ENCODE measurements at places on chromosomes 5 and 9.

- DNase-seq: no peak
Observed at GRCh38 chr5:124401476-124402143, 344.8 kb downstream of the ZNF608 start.

DNA sequence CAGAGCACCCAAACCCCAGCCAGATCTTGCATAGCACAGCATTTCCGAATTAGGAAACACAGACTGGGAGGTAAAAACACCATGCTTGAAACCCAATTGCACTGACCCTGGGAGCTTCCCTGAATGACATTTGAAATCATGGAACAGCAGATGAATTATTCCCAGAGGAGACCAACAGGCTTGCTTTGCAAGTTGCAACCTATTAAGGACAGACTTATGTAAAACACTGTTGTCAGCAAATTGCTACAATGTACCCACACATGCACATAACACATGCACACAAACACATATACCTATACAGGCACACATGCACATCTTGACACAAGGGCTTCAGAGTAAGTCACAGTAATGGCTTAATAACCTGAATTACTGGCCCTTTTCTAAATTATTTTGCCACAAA, 984.8 kb downstream of the DNAH5 start:
- no peak for DNase-seq

- DNase-seq: no peak
Observed at GRCh38 chr9:130017076-130017475, 25.9 kb downstream of the FNBP1 start.

DNA sequence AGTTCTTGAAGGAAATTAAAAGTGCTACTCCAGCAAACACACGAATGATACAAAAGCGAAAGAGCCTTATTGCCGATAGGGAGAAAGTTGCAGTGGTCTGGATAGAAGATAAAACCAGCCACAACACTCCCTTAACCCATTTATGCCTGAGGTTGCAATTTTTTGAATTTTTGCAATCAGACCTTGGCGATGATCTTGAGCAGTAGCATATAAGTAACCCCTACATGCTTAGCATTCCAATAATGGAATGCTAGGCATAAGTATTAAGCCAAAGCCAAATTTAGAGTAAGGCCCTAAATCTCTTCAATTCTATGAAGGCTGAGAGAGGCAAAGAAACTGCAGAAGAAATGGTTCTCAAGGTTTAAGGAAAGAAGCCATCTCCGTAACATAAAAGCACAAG, 153.5 kb downstream of the SLC28A3 start:
- DNase-seq: no peak

- no peak for DNase-seq
Observed at GRCh38 chr9:134215420-134215698, 51.0 kb upstream of the RNU6ATAC start.

DNA sequence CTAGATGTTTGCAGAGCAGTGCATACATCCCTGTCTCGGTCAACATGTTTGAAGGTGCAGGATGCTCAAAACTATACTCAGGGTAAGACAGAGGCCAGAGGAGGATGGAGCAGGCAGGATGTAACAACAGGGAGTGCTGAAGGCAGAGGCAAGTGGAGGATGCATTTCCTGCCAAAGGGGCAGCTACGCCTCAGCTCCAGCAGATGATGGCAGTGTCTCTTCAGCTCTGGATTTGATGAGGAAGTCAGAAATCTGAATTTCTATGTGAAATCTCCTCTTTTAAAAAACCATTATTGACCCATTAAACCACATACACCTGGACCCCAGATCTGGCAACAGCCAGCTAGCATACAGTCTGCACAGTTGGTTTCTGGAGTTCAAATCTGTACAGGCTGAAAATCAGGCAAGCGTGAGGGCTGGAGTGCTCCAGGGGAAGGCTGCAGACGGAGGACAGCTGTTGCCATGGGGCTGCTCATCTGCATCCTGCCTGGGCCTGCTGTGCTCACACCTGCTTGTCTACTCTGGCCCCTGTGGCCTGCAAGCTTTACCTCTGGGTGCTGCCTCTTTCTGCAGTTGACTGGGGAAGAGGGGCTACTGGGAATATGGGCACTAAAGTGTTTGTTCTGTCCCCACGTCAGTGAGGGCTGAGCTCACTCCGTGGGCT, 152.9 kb upstream of the SLC28A3 start:
- no peak for DNase-seq

DNA sequence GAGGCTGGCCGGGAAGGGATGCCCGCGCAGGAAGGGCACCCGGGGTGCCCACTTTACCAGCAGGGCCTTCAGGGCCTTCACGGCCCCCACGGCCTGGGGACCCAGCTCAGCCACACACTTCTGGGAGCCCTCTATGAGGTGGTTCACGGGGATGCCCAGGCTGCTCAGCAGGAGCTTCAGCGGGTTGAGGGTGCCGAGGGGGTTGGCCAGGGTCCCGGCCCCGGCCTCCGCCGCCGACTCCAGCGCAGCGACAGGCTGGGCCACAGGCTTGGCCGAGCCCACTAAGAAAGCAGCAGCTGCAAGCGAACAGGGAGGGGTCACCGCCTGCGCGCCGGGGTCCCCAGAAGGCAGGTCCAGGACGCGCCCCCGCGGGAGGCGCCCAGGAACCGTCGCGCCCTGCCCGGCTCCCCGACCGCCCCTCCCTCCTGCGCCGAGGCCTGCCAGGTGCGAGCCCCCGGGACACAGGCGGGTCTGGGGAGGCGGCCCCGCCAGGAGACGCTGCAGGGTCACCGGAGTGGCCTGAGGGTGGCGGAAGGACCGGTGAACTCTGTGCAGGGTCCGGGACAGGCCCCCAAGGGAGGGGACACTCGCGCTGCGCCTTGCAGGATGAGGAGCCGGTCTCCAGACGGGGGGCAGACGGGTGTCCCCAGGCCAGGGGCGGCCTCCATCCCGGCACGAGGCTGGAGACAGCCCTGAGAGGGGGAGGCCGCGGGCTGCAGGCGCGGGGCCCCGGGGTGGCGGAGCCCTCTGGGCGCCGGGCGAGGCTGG, 572 bp downstream of the SCGB3A1 start:
- no peak for DNase-seq

DNA sequence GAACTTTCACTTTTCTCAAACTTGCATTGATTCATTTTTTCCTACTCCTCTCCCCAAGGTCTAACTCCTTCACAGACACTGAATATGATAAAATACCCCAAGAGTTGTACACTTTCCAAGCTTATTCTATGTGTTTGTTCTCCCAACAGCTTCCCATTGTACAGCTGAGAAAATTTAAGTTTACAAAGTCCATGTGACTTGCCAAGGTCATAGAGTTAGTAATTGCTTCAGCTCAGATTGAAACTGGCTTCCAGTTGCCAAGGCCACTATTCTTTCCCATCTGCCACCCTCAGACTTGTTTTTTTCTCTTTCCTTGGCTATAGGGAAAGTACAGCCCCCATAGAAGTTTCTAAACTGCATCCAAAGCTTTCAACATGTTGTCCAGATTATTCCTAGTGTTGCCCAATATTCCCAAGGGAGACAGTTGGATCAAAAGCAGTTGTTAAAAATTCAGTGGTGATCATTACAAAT, 34.8 kb downstream of the TNFSF8 start:
- DNase-seq: no peak

DNA sequence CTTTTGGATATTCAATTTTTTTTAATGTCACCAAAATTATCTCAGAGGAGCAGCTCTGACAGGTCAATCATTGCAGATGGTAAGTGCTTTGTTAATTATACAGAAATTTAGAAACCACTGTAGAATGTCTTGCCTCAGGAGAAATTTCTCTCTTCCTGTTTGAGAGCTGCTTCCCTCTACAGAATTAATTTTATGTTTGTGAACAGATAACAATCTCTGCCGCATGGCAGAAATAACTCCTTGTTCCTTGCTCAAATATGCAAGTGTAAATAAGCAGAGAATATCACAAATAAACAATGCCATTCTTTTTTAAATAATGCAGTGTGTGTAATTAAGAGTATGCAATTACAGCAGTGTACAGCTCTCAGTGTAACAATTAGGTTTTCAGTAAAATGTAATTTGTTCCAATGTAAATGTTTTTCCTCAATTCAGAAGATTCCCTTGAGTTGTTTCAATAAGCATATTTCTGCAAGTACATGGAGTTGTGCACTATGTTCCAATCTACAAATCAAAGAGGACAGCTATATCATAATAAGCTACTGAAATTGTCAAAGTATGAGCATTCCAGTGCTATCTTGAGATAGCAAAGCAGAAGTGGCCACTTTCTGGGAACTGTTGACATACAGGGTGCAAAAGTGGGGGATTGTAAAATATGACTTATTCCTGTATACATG, 1012.8 kb downstream of the MAT2B start:
- DNase-seq: no peak

DNA sequence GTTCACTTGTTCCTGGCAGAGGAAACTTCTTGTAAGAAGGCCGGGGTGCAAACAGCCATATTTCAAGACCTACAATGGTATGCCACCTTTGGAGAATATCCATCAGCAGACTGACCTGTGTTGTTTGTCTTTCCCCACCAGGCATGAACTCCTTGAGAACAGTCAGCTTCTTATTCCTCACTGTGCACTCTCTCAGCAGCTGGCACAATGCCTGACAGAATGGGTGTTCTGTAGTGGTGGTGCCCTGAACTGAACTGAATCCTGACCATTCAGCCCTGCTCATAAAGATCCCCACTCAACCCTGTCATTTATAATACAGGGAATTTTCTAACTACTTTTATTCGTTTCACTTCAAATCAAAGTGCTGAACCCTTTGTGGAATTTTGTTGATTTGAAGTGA, 206.9 kb downstream of the COX7C start:
- DNase-seq: no peak

DNA sequence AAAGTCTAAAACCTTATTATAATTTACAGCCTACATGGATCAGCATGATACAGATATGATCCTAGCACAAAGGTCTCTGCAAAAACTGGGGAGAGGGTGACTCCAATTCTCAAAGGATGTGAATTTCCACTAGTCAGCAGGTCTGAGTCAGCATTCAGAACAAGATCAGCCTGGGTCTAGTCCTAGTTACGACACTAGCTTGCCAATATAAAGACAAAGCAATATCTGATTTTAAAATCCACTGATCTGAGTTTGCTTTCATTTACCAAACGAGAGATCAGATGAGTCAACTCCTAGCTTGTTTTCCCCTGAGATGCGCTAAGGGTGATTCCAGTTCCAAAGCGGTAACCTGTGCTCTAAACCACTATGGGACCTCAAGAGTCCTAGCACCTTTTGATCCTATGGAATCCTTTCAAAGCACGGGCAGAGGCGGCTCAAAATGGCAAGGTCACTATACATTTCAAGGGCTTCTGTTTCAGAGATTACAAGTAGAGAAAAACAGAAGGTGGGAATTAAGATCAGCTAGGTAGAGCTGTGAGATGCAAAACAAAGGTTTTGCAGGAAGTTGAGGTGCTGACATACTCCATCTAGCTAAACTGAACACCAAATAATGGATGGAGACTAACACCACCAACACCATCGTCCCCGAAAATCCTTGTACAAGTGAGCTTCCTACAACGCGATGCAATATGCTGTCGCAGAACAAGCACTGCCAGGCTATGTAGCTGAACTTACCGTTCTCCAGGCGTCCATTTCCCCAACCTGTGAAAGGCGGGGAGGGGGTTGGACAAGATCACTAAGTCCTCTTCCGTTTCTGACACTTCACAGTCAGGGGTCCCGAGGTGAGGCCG, 906 bp downstream of the SLC25A51 start:
- DNase-seq: peak; percentile 41

DNA sequence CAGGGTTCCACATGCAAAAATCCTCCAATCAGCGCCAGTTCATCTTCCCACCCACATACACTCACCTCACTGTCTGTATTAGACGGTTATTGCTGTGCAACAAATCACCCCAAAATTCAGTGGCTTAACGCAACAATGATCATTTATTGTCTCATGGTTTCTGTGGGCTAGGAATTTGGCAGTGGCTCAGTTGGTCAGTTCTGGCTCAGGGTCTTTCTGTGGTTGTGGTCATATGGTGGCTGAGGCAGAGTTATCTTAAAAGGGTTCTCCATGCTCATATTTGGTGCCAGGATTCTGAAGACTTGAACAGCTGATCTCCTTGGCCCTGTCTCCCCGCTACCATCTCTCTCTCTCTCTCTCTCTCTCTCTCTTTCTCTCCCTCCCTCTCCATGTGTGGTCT, 12.9 kb downstream of the ZNF618 start:
- DNase-seq: no peak

GRCh38 chr5:107523029-107523680, 147.6 kb downstream of the EFNA5 start:
- DNase-seq: no peak

DNA sequence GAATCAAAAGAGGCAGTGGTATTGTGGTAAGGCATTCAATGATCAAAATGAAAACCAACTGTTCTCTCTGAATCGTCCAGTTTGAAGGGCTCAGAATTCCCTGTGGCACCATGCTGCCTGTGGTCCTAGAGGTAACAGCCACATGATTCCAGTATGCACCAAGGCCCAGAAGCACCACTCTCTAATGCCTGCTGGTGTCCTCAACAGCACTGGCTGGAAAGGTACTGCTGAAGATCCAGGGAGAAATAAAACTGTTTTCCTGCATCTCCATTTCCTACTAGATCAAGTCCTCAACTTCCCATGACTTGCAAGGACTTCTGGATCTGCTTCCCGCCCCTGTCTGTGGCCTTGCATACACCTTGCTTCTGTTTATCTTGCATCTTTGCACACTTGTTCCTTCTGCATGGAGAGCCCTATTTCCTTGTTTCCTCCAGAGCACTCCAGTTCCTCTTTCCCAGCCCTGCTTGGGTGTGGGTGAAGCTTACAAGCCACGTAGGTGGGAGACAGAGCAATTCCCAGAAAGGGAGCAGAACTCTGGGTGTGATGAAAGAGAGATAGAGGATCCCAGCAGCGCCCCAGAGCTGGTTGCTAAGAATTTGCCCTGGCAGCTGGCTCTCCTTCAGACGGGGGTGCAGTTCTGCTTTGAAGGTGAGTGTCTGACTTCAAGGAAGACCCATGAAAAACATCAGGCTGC, 41.0 kb upstream of the EQTN start:
- no peak for DNase-seq

DNA sequence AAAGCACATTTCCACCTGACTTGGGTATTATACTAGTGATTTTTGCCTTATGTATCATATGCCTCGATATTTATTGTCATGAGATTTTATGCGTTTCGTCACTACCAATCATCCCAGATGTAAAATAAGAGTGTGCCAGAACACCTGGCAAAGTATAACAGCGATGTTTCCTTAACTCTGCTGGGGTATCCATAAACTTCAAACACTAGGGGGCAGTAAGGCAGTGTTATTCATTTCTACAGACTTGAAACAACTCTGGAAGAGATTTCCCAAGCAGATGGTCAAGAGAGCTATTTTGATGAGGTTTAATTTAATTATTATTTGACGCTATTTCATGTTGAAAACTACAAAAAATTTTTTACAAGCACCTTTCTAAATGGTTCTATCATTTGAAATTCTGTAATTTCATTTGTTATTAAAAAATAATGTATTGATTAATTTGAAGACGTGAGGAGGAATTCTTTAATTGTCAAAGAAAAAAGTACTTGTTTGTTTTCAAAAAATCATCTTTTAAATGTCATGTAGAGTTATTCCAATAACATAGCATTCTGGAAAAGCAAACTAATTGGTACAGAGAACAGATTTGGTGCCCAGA, 388.5 kb upstream of the CTNND2 start:
- DNase-seq: peak; percentile 62

DNA sequence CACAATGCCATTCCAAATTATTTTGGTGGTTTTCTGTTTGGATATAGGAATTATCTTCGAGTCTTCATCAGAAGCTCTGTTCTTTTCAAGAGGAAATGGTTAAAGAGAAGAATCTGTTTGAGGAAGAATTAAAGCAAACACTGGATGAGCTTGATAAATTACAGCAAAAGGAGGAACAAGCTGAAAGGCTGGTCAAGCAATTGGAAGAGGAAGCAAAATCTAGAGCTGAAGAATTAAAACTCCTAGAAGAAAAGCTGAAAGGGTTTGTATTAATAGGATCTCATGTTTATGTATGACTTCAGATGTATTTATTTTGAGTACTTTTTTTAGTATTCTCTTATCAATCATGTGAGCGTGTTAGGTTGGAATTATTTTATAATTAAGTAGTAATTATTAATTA, 15.0 kb downstream of the HMMR start:
- no peak for DNase-seq

Measured in RPMI8226 (cell line).